ENCODE measurements at places on chromosomes 1 and 21. TPM values are rescaled to one million over a fixed set of nuclear protein-coding genes. Genes with fewer than 3 reads are reported as not detected.

OLIG2 gene
- total RNA-seq: not detected

CNR2 gene
- total RNA-seq: not detected

GFI1 gene
- total RNA-seq: under 0.01 TPM

TTC34 gene
- 0.18 TPM for total RNA-seq

OSBPL9 gene
- 79.6 TPM for total RNA-seq

OR6N1 gene
- total RNA-seq: not detected

FRRS1 gene
- 12.0 TPM for total RNA-seq

AKIRIN1 gene
- 56.4 TPM for total RNA-seq

CFHR5 gene
- not detected for total RNA-seq
